Dorsolateral prefrontal cortex (tissue), 122 donors: ENCODE measurements at places on chromosomes 16 and 17.

GRCh38 chr16:4010225-4011158 lies 105.8 kb downstream of the ADCY9 start:
- DNase-seq, result no peak

GRCh38 chr16:13958474-13958873 lies 38.5 kb downstream of the ERCC4 start:
- DNase-seq, result no peak

DNA sequence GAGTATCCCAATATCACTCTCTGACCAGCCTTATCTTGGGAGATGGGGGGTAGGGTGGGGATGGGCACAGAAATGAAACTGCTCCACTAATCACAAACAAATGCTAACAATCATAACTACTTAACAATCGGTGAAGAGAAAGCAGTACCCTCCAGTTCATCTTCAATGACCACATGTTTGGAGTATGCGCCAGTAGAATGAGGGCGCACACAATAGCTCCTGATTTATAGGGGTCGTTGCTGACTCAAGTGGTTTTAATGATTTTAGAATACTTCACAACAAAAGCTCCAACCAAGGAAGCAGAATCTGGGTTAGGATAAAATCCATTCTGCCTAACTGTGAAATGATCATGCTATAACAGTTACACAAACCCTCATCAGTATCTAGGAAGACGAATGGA lies 184.4 kb downstream of the AATF start:
- no peak for DNase-seq

DNA sequence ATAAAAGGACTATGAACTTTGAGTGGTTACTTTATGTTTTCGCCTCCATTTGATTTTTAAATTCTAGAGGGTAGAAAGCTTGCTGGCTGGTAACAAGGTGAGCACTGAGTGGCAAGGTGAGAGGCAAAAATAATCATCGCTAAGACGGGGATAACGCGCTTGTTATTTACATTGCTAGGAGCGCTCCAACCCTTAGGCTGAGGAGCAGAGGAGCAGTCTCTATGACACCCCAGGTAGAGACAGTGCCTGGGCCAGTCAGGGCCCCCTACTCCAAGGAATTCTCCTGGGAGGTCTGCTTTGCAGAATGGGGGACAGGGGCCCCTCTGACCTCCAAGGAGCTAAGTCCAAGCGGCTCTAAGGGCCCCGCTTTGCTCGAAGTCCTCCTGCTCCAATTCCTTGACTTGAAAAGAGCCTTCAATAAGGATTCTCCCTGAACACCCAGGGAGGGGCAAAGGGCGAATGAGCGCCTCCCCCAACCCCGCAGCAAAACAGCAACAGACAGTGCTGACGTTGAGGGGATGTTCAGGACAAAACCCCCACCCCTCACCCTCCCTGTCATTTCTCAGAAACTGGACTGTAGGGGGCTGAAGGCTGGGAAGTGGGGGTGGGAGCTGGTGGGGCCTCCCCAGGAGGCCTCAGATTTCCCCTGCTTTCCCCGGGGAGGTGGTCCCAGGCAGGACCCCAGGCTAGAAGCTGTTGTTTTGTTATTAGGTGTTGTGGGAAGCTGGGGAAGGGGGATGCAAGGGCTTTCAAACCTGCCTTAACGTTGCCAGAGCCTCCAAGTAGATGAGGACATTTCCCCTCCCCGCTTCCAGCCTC lies 10.2 kb upstream of the FOXF1 start:
- DNase-seq, result no peak

- no peak for DNase-seq
These were observed 4.6 kb downstream of the C16orf78 start for GRCh38 chr16:49378238-49378637.

DNA sequence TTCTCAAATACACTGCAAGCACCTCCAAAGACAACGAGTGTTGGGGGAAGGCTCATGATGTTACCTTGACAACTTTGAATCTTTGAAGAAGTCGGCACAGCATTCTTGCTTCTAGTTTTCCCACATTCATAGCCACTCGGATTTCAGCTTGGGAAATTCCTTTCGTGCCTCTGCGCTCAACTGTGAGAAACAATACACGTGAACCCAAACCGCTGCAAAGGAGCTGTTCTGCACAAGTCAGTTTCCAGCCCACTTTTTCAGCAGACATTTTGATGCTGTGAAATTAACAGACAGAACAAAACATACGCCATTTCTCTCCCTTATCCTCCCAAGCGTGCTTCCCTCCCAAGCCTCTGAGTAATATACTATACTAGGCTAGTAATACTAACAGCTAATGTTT lies 41.2 kb downstream of the GTF3C1 start:
- no peak for DNase-seq

GRCh38 chr17:51245535-51245934 lies 14.3 kb downstream of the MBTD1 start:
- no peak for DNase-seq

DNA sequence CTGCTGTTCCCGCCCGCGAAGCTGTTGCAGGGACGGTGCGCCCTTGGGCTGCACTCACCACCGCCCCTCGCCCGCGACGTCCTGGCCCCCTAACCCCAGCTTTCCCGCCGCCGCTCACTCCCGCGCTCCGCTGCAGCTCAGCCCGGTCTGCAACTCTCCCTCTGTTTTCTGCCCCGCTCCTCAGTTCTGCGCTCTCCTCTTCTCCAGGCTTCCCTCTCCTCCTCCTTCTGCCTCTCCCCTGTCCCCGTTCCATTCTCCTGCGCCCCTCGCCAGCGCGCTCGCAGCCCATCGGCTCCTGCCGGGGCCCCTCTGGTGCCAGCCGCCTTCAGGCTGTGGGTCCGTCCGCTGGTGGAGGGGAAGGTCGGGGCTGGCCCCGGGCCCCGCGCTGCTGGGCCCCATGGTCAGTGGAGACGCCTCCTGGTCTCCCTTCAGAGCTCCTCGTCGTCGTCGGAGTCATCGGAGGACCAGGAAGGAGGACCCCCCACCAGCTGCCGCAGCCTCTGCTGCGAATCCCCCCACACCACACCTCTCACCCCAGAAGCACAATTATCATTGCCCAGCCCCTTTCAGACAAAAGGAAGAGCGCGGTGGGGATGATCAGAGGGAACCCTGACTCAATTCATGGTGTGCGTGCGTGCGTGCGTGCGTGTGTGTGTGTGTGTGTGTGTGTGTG lies 223.2 kb upstream of the FOXF1 start:
- DNase-seq, result no peak

- DNase-seq, result no peak
These were observed 102.6 kb downstream of the ZNF778 start for GRCh38 chr16:89319886-89320781.

DNA sequence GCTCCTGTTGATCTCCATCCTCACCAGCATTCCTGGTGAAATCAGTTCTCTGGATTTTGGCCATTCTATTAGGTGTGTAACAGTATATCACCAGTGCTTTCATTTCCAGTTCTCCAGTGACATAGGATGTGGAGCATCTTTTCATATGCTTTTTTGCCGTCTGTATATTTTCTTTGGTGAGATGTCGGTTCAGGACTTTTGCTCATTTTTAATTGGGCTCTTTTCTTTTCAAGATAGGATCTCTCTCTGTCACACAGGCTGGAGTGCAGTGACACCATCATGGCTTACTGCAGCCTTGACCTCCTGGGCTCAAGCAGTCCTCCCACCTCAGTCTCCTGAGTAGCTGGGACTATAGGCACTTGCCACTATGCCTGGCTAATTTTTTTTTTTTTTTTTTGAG lies 74.2 kb downstream of the TANGO6 start:
- DNase-seq, result no peak

- DNase-seq, result no peak
These were observed 1.0 kb downstream of the RHBDL3 start for GRCh38 chr17:32266389-32267301.

GRCh38 chr16:75379911-75380847 lies 53.1 kb downstream of the CFDP1 start:
- DNase-seq, result no peak

DNA sequence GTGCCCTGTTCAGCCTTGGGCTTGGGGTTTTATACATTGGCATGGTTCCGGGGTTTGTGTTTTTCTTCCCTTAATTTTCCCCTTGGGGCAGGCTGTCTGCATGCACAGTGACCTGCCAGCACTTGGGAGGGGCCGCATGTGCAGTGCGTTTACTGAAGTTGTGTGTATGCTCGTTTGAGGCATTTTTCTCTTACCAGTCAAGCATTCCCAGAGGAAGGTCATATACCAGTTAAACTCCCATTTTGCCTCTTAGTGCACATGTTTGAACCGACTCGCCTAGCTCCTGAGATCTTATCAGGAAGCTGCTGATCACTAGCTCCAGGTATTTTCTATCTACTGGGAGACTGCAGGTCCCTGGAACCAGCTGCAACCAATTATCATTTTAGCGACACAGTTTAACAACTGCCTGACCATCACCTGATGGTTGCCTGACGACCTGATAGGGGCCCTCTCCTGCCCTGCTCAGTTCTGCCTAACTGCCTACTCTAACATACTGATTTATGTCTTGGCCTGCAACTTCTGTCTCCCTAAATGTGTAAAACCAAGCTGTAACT lies 51.4 kb downstream of the MFSD11 start:
- no peak for DNase-seq

DNA sequence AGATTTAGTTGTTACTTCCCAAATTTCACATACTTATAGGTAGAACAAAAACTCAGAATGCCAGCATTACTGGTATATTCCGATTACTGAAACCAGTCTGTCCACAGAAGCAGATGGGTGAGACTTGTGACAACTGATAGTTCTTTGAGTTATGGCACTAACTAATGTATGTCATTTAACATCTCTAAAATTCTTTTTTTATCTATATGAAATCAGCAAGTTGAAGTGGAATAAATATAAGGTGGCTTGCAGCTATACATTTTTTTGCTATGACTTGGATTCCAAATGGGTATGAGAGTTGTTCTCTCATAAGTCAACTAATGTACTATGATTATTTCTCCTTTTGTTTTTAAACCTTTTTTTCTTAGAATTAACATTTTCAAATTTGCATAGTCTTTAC lies 69.1 kb downstream of the VMP1 start:
- DNase-seq, result no peak

DNA sequence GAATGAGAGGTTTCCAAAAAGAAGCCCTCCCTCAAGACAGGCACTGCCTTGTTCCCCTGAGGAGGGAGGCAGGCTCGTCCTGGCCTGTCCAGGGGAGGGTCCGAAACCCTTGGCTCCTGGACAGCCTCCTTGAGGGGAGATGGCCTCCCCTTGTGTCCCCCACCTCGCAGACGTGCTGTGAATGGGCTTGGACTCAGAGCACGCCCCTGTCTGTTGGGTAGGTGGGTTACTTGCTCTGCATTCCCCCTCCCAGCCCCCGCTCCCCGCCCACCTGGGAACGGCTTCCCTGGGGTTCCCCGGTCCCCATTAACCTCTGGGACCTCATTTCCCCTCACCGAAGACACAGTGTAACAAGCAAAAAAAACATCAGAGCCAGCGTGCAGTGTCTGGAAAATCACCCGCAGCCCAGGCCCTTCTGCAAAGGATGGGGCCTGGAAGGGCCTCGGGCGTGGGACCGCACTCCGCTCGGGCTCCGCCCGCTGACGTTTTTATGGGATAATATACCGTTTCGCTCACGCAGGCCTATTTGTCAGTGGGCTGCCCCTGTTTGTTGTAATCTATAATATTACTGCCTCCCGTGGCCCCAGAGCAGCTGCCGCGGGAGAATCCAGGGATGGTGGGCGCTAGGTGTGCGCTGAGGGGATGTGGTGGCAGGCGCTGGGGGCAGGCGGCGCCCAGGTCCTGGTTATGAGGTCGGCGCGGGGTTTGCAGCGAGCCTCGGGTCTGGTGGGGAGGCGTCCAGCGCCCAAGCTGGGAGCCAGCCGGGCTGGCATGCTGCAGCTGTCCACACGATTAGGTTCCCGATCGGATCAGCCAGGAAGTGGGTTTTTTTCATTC lies 11.1 kb downstream of the BAHCC1 start:
- DNase-seq, result no peak

GRCh38 chr17:28328325-28328724 lies 6.9 kb downstream of the IFT20 start:
- no peak for DNase-seq

DNA sequence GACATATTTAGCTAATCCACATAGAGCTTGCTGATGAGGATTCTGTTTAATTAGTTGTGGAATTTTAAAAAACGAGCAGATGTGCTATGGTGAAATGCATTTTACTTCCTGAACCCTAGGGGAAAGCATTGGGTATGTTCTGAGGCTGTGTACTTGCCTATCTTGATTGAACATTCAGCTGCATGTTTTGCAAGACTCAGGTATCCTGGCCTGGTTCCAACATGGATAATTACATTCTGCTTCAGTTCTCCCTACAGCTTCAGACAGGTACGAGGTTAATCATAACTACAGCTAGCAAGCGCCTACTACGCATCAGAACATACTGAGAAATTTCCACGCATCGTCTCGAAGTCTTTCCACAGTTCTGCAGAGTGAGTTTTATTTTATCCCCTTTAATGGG lies 77.0 kb downstream of the HS3ST2 start:
- no peak for DNase-seq

GRCh38 chr17:80110927-80111701 lies 9.7 kb downstream of the GAA start:
- DNase-seq, result peak; percentile 23

- no peak for DNase-seq
These were observed at the start of gene PRR15L for GRCh38 chr17:47957591-47958490. Gene PRR15L, minus strand, starts transcription at chr17:47957883. Its CDS starts 4,649 bp downstream, at chr17:47953234.

DNA sequence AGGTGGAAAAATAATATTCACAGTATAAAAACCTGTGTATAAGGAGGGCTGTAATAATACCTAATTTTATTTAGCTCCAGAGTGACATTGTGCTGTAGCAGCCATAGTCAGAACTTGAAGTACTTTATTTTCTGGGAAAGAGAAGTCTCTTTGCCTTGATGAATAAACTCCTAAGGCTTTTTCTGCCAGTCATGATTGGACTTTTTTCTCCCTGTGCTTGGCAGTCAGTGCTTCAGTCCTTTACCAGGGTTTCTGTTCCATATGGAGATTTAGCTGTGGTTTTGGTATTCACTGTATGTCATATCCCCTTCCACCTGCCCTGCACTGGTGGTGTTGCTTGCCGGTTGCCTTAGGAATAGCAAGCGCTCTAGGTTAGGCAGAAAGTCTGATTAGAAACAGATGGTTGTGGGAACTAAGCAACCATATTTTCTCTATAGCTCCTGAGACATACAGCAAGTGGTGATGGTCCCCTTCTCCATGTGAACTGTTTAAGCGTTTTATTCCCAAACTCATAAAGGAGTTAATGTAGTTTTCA lies 24.7 kb downstream of the DDX42 start:
- no peak for DNase-seq

DNA sequence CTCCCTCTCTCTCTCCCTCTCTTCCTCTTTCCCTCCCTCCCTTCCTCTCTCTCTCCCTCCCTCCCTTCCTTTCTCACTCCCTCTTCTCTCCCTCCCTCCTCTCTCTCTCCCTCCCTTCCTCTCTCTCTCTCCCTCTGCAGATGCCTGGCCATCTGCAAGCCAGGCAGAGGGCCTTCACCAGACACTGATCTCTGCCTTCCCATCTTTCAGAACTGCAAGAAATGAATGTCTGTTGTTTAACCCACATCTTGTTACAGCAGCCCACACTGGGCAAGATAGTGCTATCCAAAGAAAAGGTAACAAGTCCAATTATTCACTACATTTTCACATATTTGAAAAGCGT lies 26.2 kb upstream of the CDRT4 start:
- DNase-seq, result no peak

DNA sequence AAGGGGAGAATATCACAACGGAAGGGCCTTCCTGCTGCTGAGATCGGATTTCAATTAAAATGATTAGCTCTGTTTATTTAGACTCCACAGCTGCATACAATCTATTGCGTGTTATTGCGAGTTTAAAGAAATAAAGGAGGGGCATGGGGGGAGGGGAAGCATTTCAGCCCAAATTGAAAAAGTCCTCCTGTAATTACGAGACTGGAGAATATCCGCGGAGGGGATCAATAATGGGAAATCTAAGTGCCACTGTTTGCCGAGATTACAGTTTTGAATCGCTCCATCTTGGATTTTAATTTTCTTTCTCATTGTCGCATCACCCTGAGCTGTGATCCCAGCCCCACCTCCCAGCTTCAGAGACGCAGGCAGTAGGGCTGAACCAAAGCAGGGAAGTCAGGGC lies 15.7 kb upstream of the RPL38 start:
- DNase-seq, result no peak
